Pons (tissue), 1 donor: ENCODE measurements at places on chromosomes 1 and 21.
A peak's percentile ranks its signal among the peaks of the same experiment; 100 is the strongest.

GRCh38 chr1:247936415-247936814 lies 11.7 kb downstream of the OR2AJ1 start:
- DNase-seq, result no peak

DNA sequence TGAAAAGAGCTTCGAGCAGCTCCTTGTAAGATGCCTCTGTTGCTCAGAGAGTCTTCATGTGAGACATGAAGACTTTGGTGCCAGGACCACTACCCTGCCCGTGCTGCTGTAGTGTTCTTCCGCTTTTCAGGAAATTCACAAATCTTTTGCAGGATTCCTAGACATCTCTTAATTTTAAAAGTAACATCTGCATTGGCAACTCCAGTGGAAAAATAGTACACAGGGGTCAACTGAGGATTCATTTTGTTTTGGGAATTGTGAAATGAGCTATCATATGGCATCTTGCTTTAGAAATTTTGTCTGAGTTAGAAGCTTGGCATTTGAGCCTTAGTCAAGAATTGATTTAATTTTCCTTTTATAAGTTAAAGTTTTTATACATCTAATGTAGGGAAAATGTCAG lies 7.2 kb downstream of the PRDM2 start:
- DNase-seq, result no peak

GRCh38 chr1:6544831-6545230 lies 9.5 kb downstream of the NOL9 start:
- DNase-seq, result no peak

DNA sequence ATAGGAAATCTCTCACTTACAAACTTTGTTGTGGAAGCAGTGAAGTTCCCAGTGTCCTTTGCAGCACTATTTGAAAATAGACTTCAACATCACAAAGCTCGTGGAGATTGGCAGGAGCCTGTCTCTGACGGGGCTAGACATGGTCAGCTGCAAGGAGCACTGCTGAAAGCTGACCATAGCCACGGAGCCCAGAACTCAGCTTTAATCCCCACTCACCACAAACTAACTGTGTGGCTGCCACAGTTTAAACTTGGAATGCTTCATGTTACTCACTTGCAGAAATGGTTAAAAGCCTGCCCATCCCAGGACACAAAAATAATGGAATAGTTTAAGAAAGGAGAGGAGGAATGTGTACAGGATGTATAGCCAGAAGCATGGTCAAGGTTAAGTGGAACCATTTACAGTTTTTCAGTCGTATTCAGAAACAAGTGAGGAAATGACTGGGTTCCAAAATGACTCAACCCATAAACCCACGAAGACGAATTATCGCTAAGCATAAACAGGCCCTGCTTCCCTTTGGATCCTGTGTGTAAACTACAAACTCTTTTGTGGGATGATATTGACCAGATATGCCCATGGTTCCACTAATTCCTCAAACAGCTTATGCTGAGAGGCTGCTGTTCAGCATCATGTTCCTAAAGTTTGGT lies 18.2 kb downstream of the DNALI1 start:
- no peak for DNase-seq

DNA sequence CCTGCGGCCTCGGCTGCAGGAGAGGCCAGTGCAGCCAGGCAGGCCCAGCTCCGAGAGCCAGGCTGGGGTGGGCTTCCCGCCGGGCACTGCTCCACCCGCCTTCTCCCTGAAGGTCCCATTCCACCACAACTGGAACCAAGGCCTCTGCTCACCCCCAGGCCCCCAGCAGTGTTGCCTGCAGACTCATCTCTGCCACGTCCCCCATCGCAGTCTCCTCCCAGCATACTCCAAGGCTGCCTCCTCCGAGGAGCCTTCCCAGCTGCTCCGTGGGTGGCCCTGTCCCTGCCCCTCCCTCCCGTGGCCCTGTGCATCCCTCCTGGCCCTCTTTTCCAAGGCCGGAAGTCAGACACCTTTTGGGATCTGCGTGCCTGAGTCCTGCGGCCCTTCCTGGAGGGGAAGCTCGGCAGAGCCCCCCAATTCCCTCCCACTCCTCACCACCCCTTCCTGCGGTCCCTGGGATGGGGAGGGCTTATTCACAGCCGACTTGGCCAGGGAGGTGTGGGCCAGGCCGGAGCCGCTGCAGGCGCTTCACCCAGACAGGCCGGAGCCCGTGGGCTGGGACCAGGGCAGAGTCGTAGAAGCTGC lies 47.6 kb downstream of the SLX9 start:
- no peak for DNase-seq

DNA sequence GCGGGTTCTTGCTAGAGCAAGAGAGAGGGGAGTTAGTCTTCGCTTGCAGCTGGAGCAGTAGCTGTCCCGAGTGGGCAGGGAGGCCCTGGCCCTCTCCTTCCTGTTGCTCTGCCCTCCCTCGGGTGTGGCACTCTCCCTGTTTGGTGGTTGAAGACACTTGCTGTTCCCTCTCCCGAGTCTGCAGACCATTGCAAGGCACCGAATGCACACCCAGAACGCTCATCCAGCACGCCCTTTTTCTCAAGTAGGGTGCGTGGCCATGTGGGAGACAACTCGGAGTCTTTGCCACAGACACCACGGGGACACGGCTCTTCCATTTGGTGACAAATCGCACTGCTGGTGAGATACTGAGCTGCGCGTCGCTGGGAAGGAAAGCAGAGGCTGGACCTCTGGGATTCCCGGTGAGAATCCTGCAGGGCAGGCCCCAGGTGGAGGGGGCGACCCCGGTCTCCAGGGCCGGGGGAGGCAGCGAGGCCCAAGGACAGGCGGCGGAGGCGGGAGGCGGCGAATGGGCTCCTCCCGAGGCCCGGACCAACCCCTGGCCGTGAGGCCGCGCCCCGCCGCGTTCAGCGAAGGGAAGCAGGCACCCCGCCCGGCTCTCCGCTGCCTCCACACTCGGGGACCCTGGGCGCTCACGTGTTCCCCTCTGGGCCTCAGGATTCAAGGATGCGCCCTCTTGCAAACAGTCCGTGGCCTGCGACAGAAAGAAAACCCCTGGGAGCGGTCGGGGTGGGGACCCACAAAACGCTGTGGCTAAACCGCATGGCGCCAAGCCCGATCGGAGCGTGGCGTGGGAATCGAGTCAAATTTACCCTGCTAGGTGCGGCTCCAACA lies 10.4 kb upstream of the TMEM200B start:
- no peak for DNase-seq

- no peak for DNase-seq
Measured at GRCh38 chr1:47031585-47031984, 8.1 kb downstream of the CYP4X1 start.

- DNase-seq, result no peak
Measured at GRCh38 chr1:211830055-211830327, 572 bp downstream of the LPGAT1 start.

DNA sequence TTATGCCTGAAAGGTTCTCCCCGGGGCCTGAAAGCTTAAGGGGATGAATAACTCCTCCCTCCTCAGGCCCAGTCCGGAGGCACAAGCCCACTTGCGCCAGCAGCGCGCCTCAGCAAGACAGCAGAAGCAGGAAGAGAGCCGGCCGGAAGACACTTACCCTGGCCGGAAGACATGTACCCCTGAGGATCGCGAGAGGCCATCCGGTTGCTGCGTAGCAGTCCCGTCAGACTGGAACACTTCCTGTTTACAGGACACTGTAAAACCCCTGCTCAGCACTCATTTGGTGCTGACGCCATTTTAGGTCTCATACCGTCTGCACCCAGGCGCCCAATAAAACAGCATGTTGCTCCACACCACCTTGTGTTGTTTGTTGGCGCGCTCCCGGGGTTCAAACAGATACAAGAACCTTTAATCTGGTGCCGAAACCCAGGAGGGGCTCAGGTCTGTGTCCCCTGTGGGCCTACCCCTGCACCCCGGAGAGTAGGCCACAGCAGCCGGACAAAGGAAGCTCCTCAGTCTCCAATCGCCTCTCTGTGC lies 30.3 kb downstream of the VN1R5 start:
- no peak for DNase-seq

DNA sequence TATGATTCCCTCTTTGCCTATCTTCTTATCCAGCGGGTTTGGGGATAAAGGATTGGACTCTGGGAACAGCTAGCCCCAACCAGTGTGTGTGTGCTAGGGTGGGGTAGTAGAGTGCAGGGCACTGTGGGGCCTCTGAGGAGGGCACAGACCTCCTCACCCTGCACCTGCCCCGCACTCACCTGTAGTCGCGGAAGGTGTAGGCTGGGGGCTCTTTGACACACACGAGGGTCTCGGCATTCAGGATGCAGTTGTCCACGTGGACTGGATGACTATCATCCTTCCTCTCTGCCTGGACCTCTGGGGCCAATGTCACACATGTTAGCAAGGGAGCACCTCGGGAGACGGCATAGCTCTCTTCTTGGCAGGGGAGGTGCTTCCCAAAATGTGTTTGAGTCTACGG lies 8.0 kb upstream of the CLDN19 start:
- DNase-seq, result no peak

GRCh38 chr1:236058141-236058934 lies 6.6 kb downstream of the NID1 start:
- peak; percentile 48 for DNase-seq

GRCh38 chr1:169059421-169059820 lies 47.1 kb upstream of the ATP1B1 start:
- DNase-seq, result no peak

GRCh38 chr1:220925707-220926106 lies 46.5 kb downstream of the HLX start:
- DNase-seq, result no peak

DNA sequence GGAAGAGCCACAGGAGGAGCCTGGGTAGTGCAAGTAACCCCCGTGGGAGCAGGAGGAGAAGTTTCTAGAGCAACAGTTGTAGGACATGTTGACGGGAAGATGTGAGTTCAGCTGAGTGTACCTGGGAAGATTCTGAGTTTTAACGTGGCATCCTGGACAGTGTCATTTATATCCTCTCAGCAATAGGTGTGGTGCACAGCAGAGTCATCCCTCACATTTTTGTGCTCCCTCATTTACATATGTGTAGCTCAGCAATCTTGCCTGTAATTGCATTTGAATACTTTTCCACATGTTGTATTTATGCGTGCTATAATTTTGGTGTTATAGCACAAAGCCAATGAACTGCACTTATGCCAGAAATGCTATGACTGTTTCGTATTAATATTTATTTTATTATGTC lies at the start of gene KRTAP13-3:
TSS of gene KRTAP13-3 (minus strand) at position 101 of the 400 bp plus-strand sequence. CDS start at position 87, 14 bp downstream.
- DNase-seq, result no peak

DNA sequence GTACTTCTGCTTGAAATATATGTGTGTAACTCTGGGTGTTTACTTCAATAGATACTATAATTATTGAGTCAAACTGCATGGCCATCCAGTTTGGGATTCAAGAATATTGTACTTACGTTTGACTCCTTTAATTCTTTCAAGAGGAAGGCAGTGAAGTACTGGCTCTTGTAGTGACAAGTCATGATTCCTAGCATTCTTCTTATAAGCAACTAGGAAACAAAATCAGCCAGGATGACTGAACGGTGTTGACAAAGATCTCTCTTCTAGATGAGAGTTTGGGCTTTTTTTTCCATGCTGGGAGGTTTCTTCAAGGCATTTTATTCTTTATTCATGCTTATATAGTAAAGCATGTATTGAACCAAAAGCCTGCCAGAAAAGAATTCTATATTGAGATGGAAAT lies 58.3 kb downstream of the CLEC20A start:
- DNase-seq, result no peak

- no peak for DNase-seq
Measured at GRCh38 chr1:221397141-221397540, 344.7 kb downstream of the DUSP10 start.

GRCh38 chr1:29756085-29756484 lies 519.8 kb downstream of the PTPRU start:
- DNase-seq, result no peak

GRCh38 chr21:37348664-37349063 lies 17.9 kb upstream of the DYRK1A start:
- no peak for DNase-seq

DNA sequence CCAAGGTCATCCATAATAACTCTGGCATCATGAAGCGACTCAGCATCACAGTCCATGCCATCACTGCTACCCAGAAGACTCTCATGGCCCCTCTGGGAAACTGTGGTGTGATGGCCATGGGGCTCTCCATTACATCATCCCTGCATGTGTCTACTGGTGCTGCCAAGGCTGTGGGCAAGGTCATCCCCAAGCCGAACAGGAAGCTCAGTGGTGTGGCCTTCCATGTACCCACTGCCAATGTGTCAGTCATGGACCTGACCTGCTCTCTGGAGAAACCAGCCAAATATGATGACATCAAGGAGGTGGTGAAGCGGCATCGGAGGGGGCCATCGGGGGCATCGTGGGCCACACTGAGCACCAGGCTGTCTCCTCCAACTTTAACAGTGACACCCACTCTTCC lies 65.1 kb upstream of the ARHGAP29 start:
- DNase-seq, result no peak

DNA sequence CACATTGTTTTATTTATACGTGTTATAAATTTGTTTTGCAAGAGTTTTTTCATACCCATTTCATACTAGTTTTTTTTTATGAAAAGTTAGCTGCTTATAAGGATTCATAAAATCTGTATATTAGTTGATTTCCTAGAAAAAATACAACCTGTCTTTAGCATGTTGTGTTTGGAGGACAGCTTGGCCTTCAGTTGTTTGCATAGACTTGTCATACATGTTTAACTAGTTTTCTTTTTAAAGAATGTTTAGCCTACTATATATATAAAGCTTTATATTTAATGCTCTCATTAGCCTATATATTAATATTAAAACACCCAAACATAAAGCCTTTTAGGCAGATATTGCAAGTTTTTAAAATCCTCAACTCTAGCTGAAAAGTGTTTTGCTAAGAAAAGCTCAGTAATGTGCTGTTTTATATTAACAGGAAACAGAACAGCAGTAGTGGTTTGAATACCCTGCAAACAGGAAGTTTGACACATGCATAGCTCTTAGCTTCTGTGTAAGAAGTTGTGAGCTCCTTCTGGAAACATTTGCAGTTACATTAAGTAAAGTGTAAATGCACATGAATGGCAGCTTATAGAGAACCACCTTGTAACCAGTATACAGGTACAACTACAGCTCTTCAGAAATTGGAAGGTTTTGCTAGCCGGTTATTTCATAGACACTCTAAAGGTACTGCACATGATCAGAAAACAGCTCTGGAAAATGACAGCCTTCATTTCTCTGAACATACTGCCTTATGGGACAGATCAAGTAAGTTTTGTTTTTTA lies at the start of gene PRKACB:
TSS of gene PRKACB (plus strand) at position 476 of the 770 bp plus-strand sequence. CDS start at position 567, 91 bp downstream.
- DNase-seq, result peak; percentile 86

- no peak for DNase-seq
Measured at GRCh38 chr21:42314616-42315295, 453 bp downstream of the TFF3 start.

GRCh38 chr1:36440044-36440443 lies 10.2 kb downstream of the OSCP1 start:
- no peak for DNase-seq

GRCh38 chr1:187433598-187433997 lies 604.8 kb downstream of the PLA2G4A start:
- DNase-seq, result no peak

- no peak for DNase-seq
Measured at GRCh38 chr1:101485712-101486111, 248.9 kb downstream of the S1PR1 start.

DNA sequence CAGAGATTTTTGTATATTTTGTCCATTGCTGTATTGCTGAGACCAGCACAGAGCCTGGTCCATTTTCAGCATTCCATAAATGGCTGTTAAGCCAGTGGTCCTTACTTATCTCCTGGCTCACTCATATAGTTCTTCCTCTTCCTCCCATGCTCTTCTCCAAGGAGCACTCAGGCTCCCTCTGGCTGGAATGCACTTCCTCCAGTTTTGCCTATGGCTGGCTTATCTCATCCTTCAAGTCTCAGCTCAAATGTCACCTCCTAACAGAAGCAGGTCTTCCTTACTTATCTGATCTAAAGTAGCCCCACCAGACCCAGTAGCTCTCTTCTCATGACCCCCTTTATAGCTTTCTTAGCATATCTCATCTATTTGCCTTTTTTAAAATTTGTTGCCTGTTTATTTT lies 146.9 kb downstream of the SLC30A10 start:
- DNase-seq, result no peak
